Fibroblast of the conjunctiva (primary cell): ENCODE measurements at places on chromosomes 3 and 15.

DNA sequence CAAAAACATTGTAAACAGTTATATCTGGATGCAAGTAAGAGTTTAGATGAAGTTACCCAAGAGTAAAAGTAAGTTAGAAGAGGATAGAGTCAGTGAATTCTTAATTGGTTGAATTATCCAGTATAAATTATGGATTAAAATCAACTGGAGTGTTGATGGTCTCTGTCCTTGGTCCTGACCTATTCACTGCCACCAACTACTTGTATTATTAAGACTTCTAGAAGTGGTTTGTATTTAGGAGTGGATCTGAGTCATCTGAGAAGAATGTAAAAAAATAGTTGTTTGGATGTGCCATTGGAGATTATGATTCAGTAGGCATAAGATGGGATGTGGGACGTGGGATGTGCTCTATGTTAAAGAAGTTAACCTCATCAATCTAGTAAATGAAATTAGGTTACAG, 86.4 kb downstream of the SYNPR start:
- DNase-seq = peak; percentile 5

DNA sequence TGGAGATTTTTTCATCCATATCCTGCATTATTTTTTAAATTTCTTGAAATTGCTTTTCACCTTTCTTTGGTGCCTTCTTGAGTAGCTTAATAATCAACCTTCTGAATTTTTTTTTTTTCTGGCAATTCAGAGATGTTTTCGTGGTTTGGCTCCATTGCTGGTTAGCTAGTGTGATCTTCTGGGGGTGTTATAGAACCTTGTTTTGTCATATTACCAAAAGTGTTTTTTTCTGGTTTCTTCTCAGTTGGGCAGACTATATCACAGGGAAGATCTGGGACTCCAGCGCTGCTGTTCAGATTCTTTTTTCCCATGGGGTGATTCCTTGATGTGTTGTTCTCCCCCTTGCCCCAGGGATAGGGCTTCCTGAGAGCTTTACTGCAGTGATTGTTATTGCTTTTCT, 23.8 kb upstream of the TIGIT start:
- no peak for DNase-seq

GRCh38 chr15:82018201-82018600, 27.6 kb downstream of the MEX3B start:
- DNase-seq = no peak

GRCh38 chr15:79365765-79366164, 54.9 kb downstream of the TMED3 start:
- DNase-seq = no peak

DNA sequence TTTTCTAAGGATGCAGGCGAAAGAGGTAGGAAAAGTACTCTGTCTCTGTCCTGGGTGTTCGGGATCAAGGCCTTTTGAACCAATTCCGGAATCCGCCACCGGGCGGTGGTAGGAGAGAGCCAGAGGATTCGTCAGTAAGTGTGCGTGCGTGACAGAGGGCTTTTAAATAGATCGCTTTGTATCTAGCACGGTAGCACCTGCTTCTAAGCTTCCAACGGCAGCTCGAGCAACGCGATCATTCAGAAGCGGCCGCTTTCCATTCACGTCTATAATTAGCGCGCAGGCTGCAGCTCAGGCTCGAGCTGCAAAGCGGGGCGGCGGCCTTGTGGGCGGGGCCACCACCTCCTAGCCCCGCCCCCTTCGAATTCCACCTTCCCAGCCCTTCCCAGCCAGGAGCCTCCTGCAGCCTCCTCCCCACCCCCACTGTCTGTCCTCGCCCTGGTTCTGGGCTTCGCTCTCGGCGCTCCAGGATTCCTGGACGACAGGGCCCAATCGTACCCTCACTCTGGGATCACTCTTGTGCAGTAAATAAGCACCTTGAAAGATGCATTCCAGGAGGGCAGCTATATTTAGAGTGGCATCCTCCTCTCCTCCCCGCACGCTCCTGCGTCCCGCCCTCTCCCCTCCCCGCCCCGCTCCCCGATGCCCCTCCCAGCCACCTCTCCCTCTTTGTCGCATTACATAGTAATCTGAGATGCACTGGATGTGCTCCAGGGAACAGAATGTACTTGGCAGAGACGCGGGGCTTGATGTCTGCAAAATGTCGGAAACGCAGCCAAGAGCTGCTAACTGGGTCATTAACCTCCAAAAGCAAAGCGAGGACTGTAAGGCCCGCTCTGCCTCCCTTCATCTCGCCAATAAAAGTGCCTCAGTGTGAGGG, 224.1 kb upstream of the TPRG1 start:
- peak; percentile 100 for DNase-seq

- no peak for DNase-seq
Measured at GRCh38 chr3:196332168-196332567, 6.0 kb downstream of the TM4SF19 start.

GRCh38 chr15:56910801-56911200, 7.6 kb upstream of the TCF12 start:
- DNase-seq = no peak

DNA sequence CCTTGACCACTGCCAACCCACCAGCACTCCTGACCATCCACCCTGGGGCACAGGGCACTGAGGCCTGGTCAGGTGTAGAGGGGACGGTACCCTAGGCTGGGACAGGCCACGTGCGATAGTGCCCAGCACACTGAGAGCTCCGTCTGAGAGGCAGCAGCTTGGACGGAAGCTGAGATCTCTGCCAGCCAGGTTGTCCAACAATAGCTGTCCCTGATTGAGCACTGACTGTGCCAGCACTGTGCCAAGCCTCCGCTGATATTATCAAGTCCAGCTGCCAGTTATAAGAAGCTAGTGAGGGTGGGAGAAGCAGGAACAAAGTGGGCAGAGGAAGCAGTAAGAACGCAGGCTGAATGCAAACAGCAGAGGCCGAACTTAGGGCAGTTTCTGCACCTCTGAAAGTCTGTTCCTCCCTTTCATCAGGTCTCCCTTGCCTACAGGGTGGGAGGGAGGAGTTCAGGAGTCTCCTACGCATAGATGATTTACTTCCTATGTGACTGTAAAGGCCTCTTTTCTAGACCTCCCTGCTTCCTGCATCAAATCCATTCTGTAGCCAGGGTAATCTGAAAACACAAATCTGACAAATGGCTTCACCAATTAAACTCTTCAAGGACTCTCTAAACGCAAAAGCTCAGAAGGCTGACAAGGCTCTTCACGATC, 29.7 kb downstream of the MRPS11 start:
- no peak for DNase-seq

- no peak for DNase-seq
Measured at GRCh38 chr3:43870120-43870519, 179.4 kb downstream of the ABHD5 start.

DNA sequence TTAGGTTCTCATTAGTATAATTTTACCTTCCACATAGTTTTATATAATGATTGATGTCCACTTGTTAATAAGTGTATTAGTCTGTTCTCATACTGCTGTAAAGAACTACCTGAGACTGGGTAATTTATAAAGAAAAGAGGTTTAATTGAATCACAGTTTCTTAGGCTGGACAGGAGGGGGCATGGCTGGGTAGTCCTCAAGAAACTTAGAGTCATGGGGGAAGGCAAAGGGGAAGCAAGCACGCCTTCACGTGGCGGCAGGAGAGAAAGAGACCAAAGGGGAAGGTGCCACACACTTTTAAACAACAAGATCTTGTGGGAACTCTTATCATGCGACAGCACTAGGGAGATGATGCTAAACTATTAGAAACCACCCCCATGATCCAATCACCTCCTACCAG, 19.2 kb downstream of the DZIP3 start:
- no peak for DNase-seq

DNA sequence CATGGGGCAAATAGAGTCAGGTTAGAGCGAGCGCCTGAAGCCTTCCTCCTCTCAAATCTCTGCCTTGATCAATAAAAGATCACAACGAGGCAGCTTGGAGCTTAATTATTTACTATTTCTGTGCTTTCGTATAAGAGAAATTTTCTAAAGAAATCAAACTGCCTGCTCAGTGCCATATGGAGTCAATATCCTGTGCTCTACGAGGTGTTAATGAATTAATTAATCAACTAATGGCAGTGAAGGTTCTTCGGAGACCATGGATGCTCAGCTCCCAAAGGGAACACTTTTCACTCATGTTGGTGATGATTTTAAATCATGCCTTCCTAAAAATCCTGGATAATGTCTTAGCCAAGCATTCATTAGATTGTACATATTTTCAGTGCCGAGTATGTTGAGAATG, 153.5 kb upstream of the PPP2R3A start:
- DNase-seq = no peak

DNA sequence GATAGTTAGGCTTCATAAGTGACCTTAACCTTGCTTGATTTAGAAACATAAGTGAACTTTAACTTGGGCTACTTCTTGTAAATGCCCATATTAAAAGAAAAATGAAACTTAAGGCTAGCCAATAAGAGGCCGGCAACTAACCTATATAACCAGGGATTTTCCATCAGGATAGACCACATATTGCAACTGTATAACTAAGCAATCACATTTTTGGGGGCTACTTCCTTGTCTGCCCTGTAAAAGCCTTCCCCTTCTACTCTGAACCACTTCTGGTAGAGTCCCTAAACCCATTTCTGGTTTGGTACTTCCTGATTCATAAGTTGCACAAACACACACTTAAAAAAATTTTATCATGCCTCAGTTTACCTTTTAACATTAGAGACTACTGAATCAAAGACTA, 150.9 kb upstream of the UBE2E2 start:
- no peak for DNase-seq

DNA sequence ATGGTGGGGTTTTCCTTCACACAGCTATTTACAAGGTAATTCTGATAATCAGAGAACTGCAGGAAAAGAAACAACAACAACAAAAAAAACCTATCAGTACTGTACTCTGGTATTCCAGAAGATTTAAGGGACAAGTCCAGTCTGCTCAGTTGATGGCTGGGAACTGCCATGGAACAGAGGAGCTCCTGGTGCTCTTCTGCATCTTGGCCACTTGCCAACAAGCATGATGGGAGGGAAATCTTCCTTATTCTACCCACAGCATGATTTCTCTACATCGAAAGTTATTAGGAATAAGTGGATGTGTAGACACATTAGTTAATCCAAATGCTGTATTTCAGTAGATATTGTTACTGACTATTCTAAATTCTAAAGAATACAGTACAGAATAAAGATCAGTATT, 51.7 kb downstream of the RASGRP1 start:
- no peak for DNase-seq

DNA sequence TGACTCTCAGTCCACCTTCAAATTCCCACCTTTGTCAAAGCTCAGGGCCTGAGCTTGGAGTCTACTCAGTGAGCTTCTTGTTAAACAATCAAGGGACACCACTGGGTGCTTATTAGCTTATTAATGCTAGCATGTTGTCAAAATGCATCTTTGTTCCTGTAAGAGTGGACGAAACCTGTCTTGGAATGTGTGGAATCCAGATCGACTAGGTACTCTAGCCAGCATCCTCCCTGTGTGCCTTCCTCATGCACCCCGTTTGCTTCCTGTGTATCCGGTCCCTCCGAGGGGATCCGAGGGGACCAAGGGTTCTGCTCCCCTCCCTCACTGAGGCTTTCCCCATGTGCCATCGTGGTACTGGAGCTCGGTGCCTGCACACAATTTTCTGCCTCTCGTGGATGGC, 75.7 kb upstream of the UBE3A start:
- DNase-seq = no peak

GRCh38 chr3:181741417-181741816, 29.7 kb downstream of the SOX2 start:
- DNase-seq = no peak

DNA sequence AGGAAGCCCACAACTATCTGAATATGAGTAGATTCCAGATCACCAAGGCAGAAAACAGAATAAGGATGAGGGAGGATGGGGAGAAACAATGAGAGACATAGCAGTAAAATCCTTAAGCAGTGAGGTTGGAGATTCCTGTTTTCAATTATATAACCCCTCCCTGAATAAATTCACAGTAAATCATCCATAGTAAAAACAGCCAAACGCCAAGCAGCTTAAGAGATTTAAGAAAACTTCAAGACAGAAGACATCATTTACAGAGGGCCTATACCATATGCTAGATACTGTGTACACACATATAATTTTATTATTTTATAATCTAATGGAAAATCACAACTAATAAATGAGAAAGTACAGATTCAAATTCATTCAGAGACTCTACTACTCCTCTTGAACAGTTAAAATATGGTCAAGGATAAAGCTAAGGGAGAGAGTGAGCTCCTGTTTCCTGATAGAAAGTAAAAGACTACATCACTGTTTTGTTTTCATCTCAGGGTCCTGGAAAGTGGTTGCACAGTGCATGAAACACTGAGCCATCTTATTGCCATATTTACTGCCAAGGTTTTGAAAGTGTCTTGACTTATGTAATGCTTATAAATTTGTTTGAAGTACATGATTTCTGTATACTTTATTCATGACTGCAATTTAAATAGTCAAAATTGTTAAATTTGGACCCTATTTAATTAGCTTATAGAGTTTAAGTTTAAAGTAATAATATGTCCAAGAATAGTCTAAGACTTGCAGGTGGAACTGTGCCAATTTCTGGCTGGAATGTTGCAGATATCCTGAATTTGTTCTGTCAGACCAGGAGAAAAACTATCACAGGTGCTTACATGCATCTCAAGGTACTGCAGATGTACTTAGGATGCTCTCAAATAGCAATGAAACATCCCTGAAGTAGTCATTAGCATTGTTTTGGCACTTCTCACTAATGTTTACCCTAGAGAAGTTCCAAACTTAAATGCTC, 141.4 kb downstream of the TBL1XR1 start:
- no peak for DNase-seq

GRCh38 chr15:95937128-95937528, 393.4 kb upstream of the NR2F2 start:
- DNase-seq = no peak

DNA sequence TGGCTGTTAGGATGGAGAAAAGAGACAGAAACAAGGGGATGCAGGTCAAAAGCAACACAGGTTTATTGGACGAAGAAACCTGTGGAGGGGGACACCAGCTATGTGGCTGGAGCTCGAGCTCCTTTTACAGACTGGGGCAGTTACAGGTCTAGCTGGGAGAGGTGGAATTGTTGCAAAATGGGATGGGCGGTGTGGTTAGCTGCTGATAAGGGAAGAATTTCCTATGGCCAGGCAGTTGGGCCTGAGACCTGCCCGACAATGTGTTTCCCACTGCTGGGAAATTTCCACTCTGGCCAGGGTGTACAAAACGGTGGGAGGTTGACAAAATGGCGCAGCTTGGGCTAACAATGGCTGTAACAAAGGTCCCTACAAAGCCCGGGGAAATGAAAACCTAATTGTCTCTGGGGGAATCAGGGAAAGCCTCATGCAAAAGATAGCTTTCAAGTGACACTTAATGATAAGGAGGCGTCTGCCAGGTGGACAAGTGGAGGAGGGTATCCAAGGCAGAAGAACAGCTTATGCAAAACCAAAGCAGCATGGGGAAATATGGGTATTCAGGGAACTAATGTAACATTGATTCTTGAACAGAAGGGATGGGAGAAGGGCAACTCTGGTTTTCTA, 137.4 kb upstream of the SGO1 start:
- no peak for DNase-seq
